ENCODE measurements at places on chromosomes 12 and 14.

- DNase-seq, result no peak
Measured at GRCh38 chr12:83404521-83404920, 717.8 kb downstream of the TMTC2 start.

GRCh38 chr14:90639641-90640040 is 176.6 kb downstream of the TTC7B start:
- no peak for DNase-seq

- DNase-seq, result no peak
Measured at GRCh38 chr12:120101617-120102016, 14.9 kb downstream of the RAB35 start.

GRCh38 chr12:105279460-105280056 is 43.6 kb upstream of the APPL2 start:
- DNase-seq, result peak; percentile 35

- no peak for DNase-seq
Measured at GRCh38 chr12:89883630-89884389, 175.2 kb upstream of the ATP2B1 start.

DNA sequence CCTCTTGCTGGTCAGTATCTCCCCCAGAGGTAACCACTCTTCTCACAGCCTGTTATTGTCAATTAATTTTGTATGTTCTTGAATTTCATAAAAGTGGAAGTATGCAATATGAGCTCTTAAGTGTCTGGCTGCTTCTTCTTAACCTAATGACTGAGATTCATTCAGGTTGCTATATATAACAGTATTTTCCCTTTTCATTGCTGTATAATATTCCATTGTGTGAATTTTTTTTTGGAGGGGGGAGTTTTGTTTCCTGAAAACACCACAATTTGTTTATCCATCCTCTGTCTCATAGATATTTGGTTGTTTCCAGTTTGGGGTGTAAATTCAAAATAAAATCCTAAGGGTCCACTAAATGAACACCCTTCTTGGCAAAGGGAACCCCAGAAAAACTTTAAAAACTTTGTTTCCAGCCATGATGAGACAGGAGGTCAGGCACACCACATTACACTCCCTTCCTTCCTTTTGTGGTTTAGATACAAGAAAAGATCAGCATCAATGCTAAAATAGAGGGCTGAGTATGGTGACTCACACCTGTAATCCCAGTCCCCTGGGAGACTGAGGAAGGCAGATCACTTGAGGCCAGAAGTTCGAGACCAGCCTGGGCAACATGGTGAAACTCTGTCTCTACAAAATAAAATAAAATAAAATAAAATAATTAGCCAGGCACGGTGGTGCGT is 4.1 kb upstream of the DAO start:
- DNase-seq, result no peak

GRCh38 chr12:116630762-116631161 is 71.6 kb downstream of the MAP1LC3B2 start:
- no peak for DNase-seq

GRCh38 chr12:92404259-92404894 is 258.7 kb upstream of the BTG1 start:
- DNase-seq, result no peak

DNA sequence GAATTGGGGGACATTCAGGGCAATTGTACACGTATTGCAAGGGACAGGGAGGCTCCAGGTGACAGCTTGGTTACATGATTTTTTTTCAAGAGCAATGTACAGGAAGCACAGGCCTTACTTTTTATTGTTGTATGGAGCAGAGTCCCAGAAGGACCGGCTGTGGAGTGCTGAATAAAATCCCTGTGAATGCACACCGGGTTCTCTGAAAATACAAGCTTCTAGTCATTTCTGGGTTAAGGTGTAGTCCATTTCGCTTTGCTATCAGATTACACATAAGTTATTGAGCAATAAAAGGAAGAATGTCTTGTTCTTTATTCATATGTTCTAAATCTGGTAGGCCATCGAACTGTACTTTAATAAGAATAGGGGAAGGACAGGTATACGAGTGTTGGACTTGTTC is 52.2 kb downstream of the PDE3A start:
- DNase-seq, result no peak

- DNase-seq, result no peak
Measured at GRCh38 chr12:94570161-94570560, 80.2 kb downstream of the TMCC3 start.

- peak; percentile 24 for DNase-seq
Measured at GRCh38 chr14:61812347-61813095, 50.3 kb downstream of the SNAPC1 start.

DNA sequence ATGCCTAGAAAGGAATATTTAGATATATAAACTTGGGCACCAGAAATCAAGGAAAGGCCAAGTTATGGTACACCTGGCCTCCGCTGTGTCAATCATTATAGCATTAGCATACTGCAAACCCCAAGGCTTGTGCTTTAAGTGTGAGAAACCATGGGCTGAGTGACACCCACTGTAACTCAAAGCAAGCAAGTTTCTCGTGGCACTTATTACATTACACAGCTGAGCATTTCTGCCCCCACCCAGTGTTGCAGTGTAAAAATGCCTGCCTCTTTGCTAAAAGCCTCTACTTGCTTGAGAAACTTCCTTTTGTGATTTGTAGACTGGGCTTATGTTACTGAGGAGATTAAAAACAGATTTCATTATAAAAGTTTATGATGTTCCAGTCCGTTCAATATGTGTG is 122.0 kb downstream of the TGFB3 start:
- no peak for DNase-seq

GRCh38 chr14:105062048-105062433 is 3.2 kb downstream of the GPR132 start:
- no peak for DNase-seq

DNA sequence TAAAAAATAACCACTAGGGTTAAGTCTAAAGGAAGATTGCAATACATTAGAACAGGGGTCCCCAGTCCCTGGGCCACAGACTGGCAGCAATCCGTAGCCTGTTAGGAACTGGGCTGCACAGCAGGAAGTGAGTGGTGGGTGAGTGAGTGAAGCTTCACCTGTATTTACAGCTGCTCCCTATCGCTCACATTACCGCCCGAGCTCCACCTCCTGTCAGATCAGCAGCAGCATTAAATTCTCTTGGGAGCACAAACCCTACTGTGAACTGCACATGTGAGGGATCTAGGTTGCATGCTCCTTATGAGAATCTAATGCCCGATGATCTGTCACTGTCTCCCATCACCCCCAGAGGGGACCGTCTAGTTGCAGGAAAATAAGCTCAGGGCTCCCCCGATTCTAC is 15.5 kb downstream of the ADGRD1 start:
- no peak for DNase-seq

- DNase-seq, result no peak
Measured at GRCh38 chr12:52796839-52797528, 1.1 kb upstream of the KRT3 start.

GRCh38 chr12:96368687-96369086 is 31.6 kb downstream of the CDK17 start:
- no peak for DNase-seq

- DNase-seq, result no peak
Measured at GRCh38 chr12:69345742-69346141, 2.4 kb upstream of the LYZ start.

DNA sequence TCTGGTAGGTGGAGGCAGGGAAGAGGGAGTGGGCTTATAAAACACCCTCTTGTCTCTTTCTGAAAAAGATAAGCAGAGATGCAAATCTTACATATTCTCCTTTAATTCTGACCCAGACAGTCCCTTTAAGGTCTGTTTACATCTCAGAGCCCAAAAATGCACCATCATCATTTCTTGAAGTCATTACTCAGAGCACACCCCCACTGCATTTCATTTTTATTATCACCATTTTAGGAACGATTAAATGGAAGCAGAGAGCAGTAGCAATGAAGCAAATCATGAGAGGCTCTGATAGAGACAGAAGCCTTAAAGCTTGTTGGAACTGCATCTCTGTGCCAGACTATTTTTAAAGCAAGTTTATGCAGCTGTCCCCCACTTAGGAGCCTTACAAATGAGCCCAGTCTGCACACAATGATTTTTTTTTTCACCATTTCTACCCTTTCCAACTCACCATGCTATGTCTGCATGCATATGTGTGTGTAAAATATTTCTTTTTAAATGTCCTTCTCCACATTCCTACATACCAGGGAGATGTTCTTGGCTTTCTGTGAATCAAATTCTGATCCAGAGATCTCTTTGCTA is 311.0 kb downstream of the GRIN2B start:
- DNase-seq, result no peak

GRCh38 chr12:22029491-22029890 is 16.5 kb upstream of the CMAS start:
- DNase-seq, result no peak

GRCh38 chr14:37721976-37722659 is 126.7 kb downstream of the TTC6 start:
- no peak for DNase-seq

- DNase-seq, result no peak
Measured at GRCh38 chr14:42149609-42150261, 543.1 kb downstream of the LRFN5 start.

GRCh38 chr12:92945659-92946220 is 16.6 kb upstream of the EEA1 start:
- DNase-seq, result no peak

- no peak for DNase-seq
Measured at GRCh38 chr14:33307691-33308251, 369.1 kb downstream of the NPAS3 start.

DNA sequence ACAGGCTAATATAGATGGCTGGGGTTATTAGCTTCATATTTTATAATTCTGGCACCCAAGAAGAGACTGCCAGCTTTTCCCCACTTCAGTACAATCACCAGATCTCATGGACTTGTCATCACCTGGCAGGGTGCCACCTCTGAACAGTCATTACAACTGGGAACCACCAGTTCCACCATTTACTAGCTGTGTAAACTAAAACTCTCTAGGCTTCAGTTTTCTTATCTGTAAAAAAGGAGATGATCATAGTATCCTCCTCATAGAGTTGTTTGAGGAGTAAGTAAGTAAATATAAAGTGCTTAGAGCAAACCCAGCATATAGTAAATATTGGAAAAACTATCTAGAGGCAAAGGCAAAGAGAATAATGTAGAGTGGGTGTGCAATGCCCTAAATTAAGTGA is 19.3 kb downstream of the CPNE8 start:
- no peak for DNase-seq

DNA sequence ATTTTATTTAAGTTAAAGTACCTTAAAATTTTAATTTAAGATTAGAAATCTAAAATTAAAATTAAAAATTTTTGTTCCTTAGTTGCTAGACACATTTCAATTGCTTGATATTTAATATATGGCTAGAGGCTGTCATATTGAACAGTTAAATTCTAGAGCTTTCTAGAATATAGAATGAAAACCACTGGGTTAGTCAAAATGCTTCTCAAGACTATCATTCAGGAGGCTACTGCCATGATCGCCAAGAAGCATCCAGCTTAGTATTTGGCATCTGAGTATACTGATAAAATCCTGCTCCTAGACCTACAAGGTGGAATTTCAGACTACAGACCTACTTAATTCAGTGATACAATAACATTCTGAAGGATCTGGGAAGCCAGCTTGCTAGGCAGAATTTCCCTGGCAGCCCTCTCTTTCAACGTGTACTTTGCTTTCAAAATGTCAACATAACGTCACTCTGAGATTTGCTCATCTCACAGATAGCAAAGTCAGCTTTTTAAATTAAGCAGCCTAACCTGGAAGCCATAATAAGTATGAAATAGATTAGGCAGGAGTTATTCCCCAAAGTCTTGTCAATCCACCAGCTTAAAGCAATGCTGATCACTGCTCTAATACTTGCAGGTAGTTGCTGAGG is 525.8 kb downstream of the FSCB start:
- DNase-seq, result no peak

DNA sequence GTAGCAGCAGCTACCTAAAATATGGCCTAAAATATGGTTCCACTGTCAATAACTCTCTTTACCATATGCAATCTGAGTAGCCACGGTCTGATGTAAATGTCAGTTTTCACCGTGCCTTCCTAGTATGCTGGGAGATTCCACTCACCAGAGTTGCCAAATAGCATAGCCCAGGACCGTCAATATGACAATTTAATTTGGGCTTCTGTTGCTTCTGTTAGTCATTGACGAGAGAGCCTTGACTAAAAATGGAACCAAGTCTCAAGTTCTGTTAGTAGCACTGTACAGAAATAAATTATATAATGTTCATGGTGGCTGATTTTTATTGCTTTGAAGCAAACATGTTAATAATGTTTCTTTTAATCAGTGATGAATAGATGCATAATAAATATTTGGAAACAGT is 348.4 kb downstream of the BCAT1 start:
- no peak for DNase-seq

- no peak for DNase-seq
Measured at GRCh38 chr14:37673439-37673838, 78.0 kb downstream of the TTC6 start.

- DNase-seq, result no peak
Measured at GRCh38 chr14:92540472-92541048, 27.0 kb downstream of the RIN3 start.

GRCh38 chr12:49301760-49302159 is 6.8 kb downstream of the PRPH start:
- DNase-seq, result peak; percentile 28

Data from stimulated activated naive CD8-positive, alpha-beta T cell treated with anti-CD3 and anti-CD28 coated beads, Interleukin-15, Interleukin-2, amounts not matched to agents 100 U/mL and 50 U/mL, for 24 hours (primary cell).